Midbrain (tissue), 1 donor: ENCODE measurements at places on chromosomes 3 and 15.
A peak's percentile ranks its signal among the peaks of the same experiment; 100 is the strongest.

GRCh38 chr3:37670961-37671483 is 190.7 kb upstream of the CTDSPL start:
- DNase-seq, result no peak

- DNase-seq, result no peak
These were observed 244.3 kb upstream of the MCTP2 start for GRCh38 chr15:93987068-93987467.

DNA sequence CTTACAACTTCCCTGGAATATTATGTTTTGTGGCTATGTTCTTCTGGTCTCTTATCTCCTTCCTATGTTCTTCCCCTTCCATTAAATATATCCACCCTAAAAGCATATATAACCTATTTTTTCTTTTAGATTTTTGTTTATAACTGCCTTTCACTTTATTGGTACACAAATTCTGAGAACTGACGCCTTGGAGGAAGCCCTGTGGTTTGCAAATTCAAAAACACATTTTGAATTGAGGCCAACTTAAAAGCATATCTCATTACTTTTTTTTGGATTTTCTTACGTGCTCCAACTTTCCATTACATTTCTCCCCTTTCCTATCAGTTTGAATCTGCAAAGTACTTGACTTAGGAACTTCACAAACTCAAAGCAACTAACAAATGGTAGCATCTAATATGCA is 15.3 kb upstream of the COLQ start:
- no peak for DNase-seq

DNA sequence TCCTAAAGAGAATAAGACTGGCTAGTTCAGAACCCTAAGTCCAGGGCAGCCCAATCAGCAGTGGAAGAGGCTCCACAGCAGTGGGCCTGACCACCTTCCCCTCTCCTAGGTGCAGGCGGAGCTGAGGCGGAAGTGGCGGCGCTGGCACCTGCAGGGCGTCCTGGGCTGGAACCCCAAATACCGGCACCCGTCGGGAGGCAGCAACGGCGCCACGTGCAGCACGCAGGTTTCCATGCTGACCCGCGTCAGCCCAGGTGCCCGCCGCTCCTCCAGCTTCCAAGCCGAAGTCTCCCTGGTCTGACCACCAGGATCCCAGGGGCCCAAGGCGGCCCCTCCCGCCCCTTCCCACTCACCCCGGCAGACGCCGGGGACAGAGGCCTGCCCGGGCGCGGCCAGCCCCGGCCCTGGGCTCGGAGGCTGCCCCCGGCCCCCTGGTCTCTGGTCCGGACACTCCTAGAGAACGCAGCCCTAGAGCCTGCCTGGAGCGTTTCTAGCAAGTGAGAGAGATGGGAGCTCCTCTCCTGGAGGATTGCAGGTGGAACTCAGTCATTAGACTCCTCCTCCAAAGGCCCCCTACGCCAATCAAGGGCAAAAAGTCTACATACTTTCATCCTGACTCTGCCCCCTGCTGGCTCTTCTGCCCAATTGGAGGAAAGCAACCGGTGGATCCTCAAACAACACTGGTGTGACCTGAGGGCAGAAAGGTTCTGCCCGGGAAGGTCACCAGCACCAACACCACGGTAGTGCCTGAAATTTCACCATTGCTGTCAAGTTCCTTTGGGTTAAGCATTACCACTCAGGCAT is 33.7 kb downstream of the VIPR1 start:
- DNase-seq, result no peak

- no peak for DNase-seq
These were observed 66.0 kb upstream of the OXTR start for GRCh38 chr3:8835385-8835784.

GRCh38 chr15:65096481-65097385 is 18.3 kb downstream of the UBAP1L start:
- DNase-seq, result no peak

- no peak for DNase-seq
These were observed 235.7 kb downstream of the SATB1 start for GRCh38 chr3:18189282-18190050.

GRCh38 chr3:174547801-174548435 is 311.2 kb upstream of the NAALADL2 start:
- no peak for DNase-seq

GRCh38 chr15:87777054-87777561 is 479.4 kb downstream of the NTRK3 start:
- DNase-seq, result no peak

DNA sequence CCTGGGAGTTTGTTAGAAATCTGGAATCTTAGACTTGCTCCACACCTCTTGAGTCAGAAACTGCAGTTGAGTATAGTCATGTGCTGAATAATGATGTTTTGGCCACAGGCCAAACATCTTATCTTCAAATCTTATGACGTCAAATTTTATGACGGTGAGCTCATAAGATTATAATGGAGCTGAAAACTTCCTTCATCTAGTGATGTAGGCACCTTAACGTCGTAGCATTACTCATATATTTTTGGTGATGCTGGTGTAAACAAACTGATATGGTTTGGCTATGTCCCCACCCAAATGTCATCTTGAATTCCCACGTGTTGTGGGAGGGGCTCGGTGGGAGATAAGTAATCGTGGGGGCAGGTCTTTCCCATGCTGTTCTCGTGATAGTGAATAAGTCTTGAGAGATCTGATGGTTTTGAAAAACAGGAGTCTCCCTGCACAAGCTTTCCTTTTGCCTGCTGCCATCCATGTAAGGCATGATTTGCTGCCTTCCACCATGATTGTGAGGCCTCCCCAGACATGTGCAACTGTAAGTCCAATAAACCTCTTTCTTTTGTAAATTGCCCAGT is 268.0 kb upstream of the PROK2 start:
- no peak for DNase-seq

- no peak for DNase-seq
These were observed 7.6 kb upstream of the CCNL1 start for GRCh38 chr3:157167371-157168042.

GRCh38 chr3:108887777-108888176 is 65.2 kb downstream of the TRAT1 start:
- no peak for DNase-seq

DNA sequence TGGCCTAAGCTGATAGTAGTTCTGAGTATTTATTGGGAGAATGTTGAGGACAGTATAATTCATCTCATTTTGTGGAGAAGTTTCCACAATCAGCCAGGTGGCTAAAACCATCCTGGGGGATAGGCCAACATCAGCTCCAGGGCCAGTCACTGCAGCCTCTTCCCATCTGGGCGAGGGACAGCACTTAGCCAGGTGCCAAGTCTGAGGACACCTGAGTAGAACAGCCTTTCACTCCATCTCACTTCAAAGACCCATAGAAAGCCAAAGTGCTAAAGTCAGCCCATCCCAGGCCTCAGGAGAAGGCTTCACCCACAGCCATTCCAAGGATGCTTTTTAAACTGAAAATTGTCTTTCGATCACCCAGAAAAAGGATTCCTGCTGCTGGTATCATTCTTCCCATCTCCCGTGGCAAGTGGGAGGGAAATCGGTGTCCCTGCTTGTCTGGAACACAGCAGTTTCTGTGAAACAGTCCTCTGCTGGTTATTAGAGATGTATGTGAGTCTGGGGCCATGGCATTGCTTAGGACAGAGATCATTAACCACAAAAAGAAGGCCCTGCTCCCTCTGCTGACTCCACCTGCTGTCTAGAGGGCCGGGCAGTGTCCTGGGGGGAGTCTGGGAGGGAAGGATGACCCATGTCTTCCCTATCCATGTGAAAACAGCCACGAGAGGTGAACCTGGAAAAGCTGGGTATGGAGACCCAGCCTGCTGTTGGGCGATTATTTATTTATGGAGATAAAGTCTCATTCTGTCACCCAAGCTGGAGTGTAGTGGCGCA is 9.6 kb downstream of the CALML4 start:
- DNase-seq, result no peak

- DNase-seq, result no peak
These were observed 130.5 kb upstream of the NR2E3 start for GRCh38 chr15:71679793-71680353.

DNA sequence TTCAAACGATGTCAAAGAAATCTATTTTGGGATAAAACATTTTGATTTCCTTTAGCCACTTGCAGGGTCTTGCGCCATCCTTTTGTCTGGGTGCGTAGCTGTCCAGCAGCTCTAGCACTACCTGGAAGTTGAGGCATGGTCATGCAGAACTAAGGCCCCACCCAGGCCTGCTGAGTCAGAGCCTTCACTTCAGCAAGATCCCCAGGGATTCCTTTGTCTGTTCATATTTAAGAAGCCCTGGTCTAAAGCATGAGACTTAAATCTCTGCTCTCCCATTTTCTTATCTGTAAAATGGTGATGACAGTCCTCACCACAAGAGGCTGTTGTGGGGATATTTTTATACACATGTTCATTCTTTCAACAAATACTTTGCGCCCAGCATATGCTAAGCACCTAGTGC is 99.0 kb upstream of the CTDSPL start:
- DNase-seq, result no peak

DNA sequence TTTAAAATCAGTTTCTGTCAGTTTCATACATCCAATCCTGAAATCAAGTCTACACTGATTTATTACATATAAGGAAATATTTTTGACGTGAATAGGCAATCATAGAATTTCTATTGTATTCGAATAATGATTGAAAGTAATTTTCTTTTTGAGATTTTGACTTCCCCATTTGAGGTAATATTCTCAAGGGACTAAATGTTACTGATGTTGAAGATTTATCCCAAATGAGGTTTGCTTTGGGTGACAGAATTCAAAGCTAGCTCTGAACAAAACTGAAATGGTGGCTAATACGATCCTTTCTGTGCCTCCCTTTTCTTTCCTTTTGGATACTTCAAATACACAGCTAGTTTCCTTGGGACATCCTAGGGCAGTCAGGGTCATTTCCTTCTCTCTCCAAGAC is 12.9 kb upstream of the CNBP start:
- DNase-seq, result no peak

- DNase-seq, result no peak
These were observed 26.4 kb downstream of the PEAK1 start for GRCh38 chr15:77393471-77393840.

- DNase-seq, result no peak
These were observed 7.1 kb downstream of the GPD1L start for GRCh38 chr3:32113566-32113965.

GRCh38 chr15:33008284-33008995 is 186.1 kb downstream of the FMN1 start:
- DNase-seq, result no peak

DNA sequence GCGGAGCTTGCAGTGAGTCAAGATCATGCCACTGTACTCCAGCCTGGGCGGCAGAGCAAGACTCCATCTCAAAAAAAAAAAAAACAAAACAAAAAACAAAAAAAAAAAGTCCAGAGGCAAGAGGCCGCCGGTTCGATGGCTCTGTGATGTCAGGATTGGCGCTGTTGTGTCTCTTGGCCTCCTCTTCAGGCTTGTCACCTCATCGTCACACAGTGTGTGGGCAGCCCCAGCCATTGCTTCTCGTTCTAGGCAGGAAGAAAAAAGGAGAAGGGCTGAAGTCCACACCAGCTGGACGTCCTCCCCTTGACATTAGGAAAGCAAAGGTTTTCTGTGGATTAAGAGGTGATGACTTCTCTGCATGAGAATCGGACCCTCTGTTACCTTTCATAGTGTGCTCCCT is 191.1 kb downstream of the NSMCE3 start:
- no peak for DNase-seq

- no peak for DNase-seq
These were observed 6.7 kb downstream of the CX3CR1 start for GRCh38 chr3:39273119-39273518.

GRCh38 chr15:99306694-99307338 is 55.5 kb downstream of the LRRC28 start:
- DNase-seq, result no peak

- no peak for DNase-seq
These were observed 79.0 kb downstream of the CHD2 start for GRCh38 chr15:92979011-92979701.

DNA sequence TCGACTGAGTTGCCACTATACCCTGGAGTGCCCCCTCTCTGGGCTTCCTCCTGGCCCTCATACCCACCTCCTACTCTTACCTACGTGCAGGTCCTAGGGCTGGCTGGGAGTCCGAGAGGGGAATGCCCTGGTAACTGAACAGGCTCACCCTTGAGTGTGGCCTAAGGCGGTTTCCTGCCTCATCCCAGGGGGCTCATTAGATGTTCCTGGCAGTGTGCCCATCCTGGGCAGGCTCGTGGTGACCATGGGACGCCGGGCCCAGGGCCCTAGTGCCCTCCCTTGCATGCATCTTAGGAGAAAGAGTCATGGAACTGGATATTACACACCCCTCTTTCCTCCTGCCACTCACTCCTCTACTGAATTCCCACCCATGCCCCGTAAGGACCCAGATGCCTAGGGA is 2.8 kb downstream of the SEMA4B start:
- peak; percentile 37 for DNase-seq

DNA sequence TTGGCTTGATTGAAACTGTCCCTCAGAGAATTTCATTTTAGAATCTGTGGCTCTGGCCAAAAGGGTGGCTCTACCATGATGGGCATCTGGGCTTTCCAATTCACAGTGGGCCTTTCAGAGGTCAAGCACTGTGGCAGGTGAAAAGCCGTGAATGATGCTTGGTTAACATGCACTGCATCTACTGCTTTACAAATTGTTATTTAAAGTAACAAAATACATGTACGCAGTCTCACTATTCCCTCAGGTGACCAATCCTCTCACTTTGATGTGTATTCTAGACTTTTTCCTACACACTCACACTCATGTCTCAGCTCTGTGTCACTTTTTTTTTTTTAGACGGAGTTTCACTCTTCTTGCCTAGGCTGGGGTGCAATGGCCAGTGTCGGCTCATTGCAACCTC is 70.5 kb downstream of the MGLL start:
- DNase-seq, result no peak

- no peak for DNase-seq
These were observed 44.9 kb upstream of the PLXNA1 start for GRCh38 chr3:126937973-126938372.

GRCh38 chr3:155890671-155891190 is 20.3 kb downstream of the GMPS start:
- no peak for DNase-seq

- DNase-seq, result no peak
These were observed 8.9 kb downstream of the CHSY1 start for GRCh38 chr15:101242999-101243336.

- DNase-seq, result no peak
These were observed 128.3 kb downstream of the SMAD6 start for GRCh38 chr15:66830358-66830757.
